ENCODE measurements at places on chromosomes 11 and 22. TPM values are rescaled to one million over a fixed set of nuclear protein-coding genes. Genes with fewer than 3 reads are reported as not detected.

Gene ASRGL1
- polyA plus RNA-seq = 48.5 TPM

Gene BTG4
- 0.21 TPM for polyA plus RNA-seq

Gene LMO2
- 2.7 TPM for polyA plus RNA-seq

Gene EMID1
- 3.0 TPM for polyA plus RNA-seq

Gene TSGA10IP
- polyA plus RNA-seq = 1.6 TPM

All from GM23338 (cell line).